ENCODE measurements at places on chromosomes 1 and 21.

DNA sequence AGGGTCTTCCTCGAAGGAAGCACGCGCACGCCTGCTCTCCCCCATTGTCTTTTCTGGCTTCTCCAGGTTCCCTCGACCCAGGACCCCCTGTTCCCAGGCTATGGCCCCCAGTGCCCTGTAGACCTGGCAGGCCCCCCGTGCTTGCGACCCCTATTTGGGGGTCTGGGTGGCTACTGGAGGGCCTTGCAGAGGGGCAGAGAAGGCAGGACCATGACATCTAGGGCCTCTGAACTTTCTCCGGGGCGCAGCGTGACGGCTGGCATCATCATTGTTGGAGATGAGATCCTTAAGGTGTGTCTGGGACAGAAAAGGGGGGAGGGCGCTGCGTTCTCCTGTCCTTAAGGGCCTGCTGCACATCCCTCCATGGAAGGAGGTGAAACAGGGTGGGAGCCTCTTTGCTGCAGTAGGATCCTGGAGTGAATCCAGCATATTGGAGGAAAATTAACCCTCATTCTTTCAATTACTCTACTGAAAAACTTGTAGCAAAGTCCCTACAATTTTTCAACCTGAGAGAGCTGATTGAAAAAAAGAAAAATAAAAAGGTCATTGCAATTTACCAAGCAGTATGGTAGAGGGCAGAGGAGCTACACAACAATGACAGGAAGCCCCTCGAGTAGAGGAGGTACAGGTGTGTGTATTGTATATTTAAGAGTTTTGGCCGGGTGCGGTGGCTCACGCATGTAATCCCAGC, 777 bp downstream of the FLAD1 start:
- DNase-seq: no peak

DNA sequence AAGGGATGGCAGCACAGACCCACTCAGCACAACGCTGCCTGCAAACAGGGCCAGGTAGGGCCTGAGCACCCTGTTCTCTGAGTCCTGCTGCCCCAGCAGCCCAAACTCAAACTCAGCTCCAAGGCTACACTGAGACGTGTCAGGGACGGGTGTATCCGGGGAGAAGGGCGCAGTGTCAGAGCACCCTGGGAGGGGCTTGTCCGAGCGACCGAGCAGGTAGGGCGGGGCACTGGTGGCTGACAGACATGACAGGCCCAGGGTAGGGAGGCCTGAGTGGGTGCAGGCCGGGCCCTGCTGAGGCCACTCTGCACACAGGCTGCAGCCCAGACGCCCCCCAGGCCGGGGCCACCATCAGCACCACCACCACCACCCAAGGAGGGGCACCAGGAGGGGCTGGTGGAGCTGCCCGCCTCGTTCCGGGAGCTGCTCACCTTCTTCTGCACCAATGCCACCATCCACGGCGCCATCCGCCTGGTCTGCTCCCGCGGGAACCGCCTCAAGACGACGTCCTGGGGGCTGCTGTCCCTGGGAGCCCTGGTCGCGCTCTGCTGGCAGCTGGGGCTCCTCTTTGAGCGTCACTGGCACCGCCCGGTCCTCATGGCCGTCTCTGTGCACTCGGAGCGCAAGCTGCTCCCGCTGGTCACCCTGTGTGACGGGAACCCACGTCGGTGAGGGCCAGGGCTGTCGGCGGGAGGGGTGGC, 5.5 kb downstream of the SCNN1D start:
- no peak for DNase-seq

DNA sequence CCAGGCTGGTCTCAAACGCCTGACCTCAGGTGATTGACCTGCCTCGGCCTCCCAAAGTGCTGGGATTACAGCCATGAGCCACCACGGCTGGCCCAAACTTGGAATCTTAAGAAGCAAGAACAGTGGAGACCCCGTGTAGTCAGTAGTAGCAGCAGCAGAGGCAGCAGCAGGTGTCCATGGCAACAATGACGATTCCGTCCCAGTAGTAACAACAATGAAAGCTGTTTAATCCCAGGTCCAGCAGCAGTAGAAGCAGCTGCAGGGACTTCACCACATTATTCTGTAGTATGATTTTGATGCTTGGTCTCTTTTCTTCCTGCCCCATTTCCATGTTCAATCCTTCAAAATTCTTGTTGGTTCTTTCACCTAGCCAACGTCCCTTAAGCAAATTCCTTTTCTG, 69.6 kb upstream of the KCTD3 start:
- DNase-seq: no peak

DNA sequence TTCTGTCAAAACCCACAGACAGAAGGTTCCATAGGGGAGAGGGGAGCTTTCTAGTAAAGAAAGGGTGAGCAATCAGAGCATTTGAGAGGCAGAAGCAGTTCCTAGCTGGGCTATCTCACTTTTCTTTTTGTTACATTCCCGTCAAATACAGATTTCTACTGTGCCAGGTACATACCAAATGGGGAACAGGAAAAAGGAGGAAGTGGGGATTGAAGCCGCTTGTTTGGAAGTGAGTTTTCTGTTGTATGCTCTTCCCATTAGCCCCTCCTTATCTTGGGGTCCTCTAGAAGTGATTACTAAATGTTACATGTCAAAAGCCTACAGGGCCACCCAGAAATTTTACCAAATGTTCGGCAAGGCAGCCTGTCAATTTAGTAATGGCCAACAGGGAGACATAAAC, 116.1 kb downstream of the PAPPA2 start:
- no peak for DNase-seq

- no peak for DNase-seq
Observed at GRCh38 chr1:76285578-76286135, 211.1 kb downstream of the ST6GALNAC3 start.

- no peak for DNase-seq
Observed at GRCh38 chr1:51249445-51249844, 13.4 kb downstream of the RNF11 start.
